Activated gamma-delta T cell (primary cell): ENCODE measurements at places on chromosomes 5 and 9.

GRCh38 chr9:32278991-32279390, 105.5 kb upstream of the ACO1 start:
- no peak for DNase-seq

DNA sequence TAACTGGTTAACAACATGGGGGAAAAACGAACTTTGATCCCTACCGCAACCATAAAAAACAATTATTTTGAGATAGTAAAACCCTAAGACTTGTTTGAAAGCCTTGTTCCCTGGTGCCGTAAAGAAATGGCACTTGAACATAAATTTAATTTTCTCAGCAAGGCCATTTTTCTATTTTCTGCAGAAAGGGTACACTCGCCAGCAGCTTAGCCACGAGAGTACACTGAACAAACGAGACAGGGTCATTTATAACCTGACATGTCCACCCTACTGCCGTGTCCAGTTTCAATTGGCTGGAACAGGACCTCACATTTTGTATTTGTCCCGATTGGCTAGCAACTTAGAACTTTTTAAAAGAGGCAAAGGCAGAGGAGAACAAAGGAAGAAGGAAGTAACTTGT, 26.8 kb downstream of the FBXW11 start:
- DNase-seq: no peak

DNA sequence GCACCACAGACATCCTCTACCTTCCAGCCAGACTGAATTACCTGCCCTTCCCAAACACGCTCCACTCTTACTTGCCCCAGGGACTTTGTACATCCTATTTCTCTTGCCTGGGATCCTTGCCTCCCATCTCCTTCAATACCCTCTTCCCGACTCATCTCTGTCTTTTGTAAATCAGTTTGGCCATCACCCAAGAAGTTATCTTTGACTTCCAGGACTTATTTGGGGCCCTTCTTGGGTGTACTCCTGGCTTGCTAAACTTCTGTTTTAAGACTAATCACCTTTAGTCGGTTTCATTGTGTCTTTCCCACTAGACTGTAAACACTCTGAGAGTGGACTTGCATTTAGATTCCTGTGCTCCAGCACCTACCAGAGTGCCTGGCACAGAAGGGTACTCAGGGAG, 545.6 kb downstream of the ACTL7B start:
- DNase-seq: no peak

DNA sequence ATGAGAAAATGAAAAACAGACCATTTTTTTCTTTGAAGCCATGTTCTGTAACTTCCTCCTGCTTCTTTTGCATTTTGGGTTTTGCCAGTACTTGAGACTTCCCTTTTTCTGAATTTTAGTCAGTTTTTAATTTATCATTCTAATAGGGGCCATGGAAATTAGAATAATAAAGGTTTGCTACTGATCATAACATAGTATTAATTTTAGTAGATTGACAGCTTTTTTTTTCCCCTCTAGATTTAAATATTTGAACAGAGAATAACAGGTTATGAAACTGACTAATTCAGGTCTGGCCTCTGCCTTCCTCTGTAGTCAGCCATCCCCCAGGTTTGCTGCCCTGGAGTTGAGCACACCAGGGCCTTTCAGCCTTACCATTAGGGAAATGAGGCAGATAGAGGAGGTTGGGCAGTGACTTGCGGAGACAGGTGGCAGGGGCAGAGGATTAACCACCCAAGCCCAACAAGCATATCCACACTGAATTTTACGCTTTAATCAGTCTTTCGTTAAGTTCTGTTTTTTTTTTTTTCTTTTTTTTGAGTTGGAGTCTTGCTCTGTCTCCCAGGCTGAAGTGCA, 80.1 kb upstream of the TNFAIP8 start:
- DNase-seq: no peak

DNA sequence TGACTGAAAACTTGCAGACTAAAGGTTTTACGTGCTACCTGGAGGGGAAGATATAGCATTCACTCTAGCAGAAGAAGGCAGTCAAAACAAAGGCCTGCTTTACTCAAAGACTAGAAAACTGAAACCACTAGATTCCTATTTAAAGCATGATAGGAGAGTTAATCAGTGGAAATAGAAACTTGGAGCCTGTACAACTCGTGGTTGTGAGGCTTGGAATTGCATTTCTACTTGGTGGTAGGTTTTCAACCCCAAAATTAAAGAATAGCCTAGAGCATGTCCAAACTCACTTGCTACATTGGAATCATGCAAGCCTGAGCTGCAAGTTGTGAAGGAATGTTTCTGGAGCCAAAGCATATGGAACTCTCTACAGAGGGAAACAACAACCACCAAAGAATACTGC, 1526.4 kb upstream of the NUDT12 start:
- DNase-seq: no peak

DNA sequence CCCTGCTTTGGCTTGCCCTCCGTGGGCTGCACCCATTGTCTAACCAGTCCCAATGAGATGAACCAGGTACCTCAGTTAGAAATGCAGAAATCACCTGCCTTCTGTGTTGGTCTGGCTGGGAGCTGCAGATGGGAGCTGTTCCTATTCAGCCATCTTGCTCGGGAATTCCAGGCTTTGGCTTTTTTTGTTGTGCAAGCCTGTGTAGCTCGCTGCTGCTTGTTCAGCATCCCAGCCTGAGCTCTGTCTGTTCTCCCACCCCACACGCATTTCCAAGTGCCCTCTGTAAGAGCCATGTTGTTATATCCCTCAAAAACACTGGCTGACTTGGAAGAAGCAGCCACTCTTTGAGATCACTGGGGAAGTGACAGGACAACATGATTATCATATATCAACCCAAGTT, 101.6 kb upstream of the DPYSL3 start:
- no peak for DNase-seq

DNA sequence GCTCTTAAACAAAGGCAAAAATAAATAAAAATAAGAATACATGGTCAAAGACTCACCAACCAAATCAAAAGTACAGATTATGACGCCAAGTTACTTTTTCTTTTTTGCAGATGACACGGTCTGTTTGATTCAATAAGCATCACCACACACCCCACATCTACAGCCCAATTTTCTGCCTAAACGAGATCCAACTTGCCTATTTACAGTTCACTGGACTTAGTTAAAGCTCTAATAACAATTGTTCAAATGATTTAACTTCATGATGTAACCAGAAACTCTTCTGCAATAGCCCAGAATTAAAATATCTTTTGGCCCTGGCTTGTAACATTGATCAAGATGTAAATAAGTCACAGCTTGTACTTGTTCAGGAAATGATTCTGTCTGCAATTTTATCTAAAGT, 590.3 kb upstream of the C9orf72 start:
- no peak for DNase-seq

- no peak for DNase-seq
These were observed 59.1 kb downstream of the ABCA1 start for GRCh38 chr9:104868687-104869404.

DNA sequence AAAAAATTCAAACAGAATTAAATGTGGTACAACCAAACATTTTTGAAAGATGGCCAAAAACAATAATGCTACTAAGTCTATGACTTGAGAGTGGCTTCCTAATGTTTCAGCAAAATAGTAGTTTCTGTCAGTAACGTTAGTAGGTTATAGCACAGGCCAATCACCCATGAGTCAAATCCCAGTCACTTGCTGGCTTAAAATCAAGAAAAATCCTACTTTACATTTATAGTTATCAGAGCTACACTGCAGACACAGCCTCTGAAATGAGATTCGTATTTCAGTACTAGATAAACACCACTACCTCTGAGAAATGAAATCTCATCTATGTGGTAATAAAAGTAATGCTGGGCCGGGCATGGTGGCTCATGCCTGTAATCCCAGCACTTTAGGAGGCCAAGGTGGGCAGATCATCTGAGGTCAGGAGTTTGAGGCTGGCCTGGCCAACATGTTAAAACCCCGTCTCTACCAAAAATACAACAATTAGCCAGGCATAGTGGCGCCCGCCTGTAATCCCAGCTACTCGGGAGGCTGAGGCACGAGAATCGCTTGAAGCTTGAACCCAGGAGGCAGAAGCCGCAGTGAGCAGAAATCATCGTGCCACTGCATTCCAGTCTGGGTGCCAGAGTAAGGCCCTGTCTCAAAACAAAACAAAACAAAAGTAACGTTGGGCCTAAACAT, 6.1 kb downstream of the ZDHHC21 start:
- no peak for DNase-seq

DNA sequence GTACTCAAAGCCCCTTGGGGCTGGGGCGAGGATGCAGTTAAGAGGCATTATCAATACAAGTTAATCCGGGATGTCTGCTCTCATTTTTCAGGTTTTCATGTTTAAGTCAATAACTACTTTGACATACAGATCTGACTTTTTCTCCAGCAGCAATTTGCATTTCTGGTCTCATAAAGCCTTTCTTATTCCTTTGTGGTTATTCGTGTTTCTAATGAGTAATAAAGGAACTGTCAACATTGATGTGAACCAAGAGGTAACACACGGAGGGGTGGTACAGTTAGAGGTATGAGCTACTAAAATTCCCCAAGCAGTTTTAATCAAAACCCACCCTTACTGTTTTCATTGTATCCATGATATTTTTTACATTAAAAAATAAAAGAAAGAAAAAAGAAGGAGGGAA, 138.0 kb upstream of the NFIB start:
- no peak for DNase-seq

DNA sequence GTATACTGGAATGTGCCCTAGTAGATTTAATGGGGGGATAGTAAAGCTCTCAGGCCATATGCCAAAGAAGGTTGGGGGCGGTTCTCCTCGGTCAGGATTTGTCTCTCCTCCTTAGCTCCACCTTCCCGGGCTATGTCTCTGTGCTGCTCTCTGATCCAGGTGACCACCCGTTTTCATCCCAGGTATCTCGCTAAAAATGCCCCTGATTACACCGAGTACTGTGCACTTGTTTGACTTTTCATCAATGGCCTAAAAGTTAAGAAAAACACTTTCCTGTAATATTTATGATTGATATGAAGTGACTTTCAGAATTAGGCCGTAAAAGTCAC, 724 bp downstream of the NDUFS6 start:
- DNase-seq: no peak

- DNase-seq: no peak
These were observed 515.8 kb downstream of the KDM4C start for GRCh38 chr9:7273575-7273974.

- no peak for DNase-seq
These were observed 46.4 kb upstream of the FAM170A start for GRCh38 chr5:119582987-119583386.

GRCh38 chr5:153718713-153719112, 228.2 kb downstream of the GRIA1 start:
- no peak for DNase-seq

GRCh38 chr5:1887588-1888360, 5.0 kb upstream of the IRX4 start:
- DNase-seq: no peak

- DNase-seq: no peak
These were observed 92.0 kb downstream of the AMBP start for GRCh38 chr9:113985968-113986585.

GRCh38 chr5:161548487-161549094, 2.1 kb upstream of the GABRB2 start:
- DNase-seq: no peak

- DNase-seq: no peak
These were observed 369.0 kb downstream of the SPOCK1 start for GRCh38 chr5:137129886-137130680.

DNA sequence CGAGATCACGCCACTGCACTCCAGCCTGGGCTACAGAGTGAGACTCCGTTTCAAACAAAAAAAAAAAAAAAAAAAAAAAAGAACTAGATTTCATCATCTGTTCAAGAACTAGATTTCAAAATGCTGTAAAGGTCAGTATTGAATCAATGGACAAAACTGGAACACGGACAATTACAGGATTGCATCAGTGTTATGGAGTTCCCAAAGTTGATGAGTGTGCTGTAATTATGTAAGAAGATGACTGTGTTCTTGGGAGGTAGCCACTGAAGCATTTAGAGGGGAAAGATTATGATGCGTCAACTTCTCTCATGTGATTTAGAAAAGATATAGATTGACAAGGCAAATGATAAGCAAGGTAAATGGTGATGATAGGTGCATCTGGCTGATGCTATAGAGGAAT, 6.5 kb downstream of the FAM240B start:
- no peak for DNase-seq

GRCh38 chr5:37208883-37209797, 40.0 kb downstream of the CPLANE1 start:
- peak; percentile 6 for DNase-seq
